ENCODE measurements at places on chromosomes 16 and 17.

DNA sequence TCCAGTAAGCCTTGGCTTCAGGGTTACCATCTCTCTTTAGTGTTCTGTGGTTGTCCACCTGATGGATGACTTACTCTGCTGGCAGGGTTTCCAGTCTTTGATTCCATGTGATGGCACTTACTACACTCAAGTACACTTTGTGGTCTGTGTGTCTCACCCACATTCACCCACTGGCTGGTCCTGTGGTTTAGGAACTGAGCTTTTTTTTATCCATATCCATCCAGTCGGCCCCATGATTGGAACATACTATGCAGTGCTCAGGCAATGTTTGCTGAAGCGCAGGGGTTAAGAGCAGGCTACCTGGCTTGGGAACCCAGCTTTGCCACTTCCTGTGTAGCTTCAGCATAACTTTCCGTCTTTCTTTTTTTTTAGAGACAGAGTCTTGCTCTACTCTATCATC lies 2.8 kb upstream of the FUS start:
- peak; percentile 96 for DNase-seq

GRCh38 chr17:5877948-5878347 lies 192.2 kb upstream of the WSCD1 start:
- DNase-seq = no peak

DNA sequence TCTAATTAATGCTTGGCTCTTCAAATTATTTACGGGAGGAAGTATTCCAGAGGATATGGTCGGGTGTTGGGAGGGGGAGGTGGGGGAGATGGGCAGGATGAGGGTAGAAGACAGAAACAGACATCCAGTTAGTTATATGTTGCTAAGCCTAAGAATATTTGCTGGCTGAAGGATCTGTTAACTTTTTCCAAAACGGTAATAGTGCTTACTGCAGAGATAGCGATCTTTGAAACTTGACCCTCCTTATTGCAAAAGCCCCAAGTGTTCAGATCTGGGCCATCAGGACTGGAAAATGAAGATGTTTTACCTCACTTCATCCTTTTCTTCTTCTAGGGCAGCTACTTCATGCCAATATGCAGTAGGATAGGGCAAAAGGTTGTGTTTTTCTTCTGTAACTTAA lies 27.0 kb upstream of the MMD start:
- DNase-seq = no peak

- peak; percentile 77 for DNase-seq
These were observed 16.3 kb downstream of the ERAL1 start for GRCh38 chr17:28871056-28871579.

DNA sequence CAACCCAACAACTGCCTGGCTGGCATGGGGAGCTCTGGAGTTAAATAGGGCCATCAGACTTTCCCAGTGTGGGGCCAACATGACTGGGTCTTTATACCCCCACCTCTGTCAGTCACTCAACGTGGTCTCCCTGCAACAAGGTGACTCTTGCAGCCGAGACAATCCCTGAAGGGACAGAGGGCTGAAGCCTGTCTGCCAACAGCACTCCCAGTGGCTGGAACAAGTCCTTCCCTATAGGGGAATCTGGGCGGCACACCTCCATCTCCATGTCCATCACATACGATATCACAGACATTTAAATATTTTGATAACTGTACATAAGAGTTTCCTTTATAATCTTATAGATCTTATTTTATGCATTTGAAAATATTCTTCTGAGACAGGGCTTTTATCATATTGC lies 4.8 kb upstream of the MAPT start:
- DNase-seq = no peak

- DNase-seq = no peak
These were observed 23.0 kb downstream of the MYBBP1A start for GRCh38 chr17:4531988-4532736.

GRCh38 chr16:72371307-72372086 lies 199.5 kb upstream of the PMFBP1 start:
- DNase-seq = no peak

- DNase-seq = no peak
These were observed 34.3 kb downstream of the VAC14 start for GRCh38 chr16:70766658-70767057.

DNA sequence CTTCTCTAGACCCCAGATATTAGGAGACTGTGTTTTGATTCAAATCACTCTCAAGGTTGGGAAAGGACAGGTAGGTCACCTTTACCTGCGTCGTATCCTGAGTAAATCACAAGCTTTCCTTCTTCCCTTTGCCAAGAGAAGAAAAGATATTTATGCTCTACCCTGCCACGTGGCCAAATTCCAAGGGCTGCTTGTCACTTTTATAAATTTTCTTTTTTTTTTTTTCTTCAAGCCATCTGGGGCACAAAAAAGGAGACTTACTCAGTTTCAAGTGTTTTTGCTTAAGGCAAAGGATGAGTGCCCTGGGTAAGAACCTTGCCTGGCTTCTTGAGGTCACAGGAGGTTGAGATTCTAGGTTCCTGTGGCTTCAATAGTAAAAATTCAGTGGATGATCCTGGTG lies 285.1 kb downstream of the TMEM114 start:
- DNase-seq = no peak

DNA sequence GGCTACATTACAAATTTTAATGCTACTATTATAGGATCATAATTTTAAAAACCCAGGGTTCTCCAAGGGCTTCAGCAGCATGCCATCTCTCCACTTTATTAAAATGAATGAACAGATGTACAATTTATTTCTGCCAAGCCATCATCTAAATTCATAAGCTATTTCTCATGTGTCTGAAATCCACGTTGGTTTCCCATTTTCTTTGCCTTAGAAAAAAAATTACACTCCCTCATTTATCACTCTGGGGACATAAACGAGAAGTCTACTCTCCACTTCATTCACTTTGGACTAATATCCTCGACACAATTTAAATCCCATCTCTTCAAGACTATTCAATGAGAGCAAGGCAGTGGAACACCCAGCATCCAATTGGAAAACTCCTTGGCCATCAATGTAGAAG lies 178.4 kb upstream of the HSBP1 start:
- DNase-seq = no peak

- no peak for DNase-seq
These were observed 60.1 kb upstream of the DYNLRB2 start for GRCh38 chr16:80480664-80481063.

DNA sequence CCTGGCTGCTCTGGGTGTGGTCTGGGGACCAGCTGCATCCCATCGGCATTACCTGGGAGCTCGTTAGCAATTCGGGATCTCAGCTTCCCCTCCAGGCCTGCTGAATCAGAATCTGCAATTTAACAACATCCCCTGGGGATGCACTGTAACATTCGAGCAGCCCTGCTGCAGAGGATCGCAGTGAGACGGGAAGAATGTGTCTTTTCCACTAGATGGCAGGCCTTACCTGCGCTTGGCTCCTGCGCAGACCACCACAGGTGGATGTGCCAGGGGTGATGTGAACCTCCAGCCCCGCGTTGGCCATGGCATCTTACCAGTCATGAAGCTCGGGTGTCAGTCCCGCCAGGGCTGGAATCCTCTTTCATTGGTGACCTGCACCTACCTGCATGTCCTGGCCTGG lies 209.9 kb downstream of the PRKCB start:
- DNase-seq = no peak

GRCh38 chr16:68972720-68973119 lies 129.4 kb downstream of the TANGO6 start:
- no peak for DNase-seq

- DNase-seq = no peak
These were observed 10.5 kb downstream of the MNT start for GRCh38 chr17:2390199-2390836.

GRCh38 chr16:50121278-50121677 lies 31.8 kb upstream of the TENT4B start:
- DNase-seq = no peak

All from MV-4-11 (cell line).